ENCODE measurements at places on chromosomes 6 and 20. TPM values are rescaled to one million over a fixed set of nuclear protein-coding genes. Genes with fewer than 3 reads are reported as not detected.

GRCh38 chr6:31888276-31889258 is 8.9 kb downstream of the EHMT2 start:
- peak; percentile 78 for DNase-seq

GRCh38 chr6:143271024-143271423 is 179.5 kb downstream of the ADAT2 start:
- no peak for DNase-seq

- no peak for DNase-seq
These were observed 819 bp upstream of the MTRF1L start for GRCh38 chr6:153003366-153003690.

DNA sequence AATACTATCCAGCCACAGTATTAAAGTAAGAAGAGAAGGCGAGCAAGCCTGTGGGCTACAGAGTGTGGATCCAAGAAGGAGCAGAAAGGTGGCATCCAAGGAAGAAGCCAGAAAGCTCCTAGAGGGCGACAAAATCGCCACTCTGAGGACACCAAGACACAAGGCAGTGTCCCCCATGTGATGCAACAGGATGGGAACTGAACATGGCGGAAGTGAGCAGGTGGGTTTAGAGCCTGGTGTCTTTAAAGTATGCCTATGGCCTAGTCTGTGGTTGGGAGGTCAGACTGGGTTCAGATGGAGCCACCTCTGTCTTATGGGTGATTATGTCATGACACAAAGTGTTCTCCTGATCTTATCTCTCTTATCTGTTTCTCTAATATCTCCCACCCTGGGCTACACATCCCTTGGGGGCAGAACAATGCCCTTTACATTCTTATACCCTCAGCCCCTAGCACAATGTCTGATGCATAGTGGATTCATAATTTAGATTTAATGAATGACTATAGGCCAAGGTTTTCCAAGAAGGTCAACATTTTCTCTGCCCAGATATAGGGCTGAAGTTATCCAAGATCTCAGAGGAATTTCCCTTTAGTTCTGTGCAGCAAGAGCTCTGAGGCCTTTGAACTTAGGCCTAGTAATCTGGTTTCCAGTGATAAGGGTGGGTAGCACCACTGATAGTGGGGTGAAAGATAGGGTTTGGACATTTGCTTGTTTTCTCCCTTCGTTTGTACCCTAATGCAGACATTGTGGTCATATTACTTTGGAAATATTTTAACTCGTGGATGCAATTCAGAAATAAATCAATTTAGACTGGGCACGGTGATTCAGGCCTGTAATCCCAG is 167.3 kb upstream of the AKIRIN2 start:
- no peak for DNase-seq

DNA sequence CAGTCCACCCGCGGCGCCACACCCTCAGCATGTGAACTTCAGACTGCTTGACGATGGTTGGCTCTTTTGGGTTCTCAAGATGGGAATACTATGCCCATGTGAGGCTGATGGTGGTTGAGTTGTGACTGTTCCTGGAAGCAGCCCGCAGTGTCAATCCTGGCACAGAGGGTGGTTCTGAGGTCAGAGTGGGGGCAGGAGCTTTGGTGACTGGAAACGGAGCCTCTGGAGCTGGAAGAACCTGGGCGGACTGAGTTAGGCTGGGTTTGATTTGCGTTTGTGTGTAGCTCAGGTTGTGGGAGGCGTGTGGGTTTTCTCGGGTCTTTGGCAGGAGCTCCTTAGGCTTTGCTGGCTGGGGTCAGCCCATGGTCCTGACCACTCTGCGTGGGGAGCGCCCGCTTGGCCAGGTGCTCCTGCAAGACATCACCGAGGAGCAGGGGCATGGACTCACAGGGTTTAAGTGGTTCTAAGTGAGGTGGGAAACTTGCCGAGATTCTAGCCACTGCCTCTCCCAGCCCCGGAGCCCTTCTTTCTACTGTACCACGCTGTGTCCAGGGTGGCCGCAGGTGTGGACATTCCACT is 37.3 kb upstream of the SLC22A1 start:
- DNase-seq = no peak

DNA sequence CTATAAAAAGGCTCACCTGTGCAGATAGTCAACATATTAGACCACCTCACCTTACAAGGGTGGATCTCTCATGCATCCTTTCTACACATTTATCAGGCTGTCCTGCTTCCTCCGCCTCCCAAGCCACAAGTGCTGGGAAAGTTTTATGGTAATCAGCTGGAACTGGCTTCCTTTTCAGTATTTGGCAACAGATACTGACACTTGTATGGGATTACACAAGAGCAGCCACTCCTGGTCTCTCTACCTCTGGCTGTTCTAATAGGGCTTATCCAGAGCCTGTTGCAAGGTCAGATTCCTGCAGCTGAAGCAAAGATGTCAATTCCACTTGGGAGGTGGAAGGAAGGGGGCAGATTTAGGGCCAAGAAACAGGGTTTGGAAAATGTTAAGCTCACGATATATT is 503 bp upstream of the GPLD1 start:
- no peak for DNase-seq

The SAPCD1 gene
- total RNA-seq = 26.6 TPM

DNA sequence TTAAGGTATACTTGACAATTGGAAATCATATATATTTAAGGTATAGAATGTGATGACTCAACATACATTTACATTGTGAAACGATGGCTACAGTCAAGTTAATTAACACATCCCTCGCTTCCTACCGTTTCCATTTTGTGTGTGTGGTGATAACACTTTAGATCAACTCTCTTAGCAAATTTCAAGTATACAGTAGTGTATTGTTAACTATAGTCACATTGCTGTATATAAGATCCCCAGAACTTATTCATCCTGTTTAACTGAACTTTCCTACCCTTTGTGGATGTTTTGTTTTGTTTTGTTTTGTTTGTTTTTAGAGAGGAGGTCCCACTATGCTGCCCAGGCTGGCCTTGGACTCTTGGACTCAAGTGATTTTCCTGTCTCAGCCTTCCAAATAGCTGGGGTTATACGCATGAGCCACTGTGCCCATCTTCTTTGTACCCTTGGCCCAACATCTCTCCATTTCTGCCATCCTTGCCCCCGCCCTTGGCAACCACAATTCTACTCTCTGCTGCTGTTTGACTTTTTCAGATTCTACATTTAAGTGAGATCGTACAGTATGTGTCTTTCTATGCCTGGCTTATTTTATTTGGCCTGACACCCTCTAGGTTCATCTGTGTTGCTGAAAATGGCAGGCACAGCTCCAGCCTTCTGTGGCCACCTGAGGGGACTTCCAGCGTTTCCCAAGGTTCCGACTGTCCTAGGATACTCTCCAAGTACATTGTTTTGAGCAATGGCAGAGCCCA is 90.5 kb upstream of the SNX9 start:
- no peak for DNase-seq

DNA sequence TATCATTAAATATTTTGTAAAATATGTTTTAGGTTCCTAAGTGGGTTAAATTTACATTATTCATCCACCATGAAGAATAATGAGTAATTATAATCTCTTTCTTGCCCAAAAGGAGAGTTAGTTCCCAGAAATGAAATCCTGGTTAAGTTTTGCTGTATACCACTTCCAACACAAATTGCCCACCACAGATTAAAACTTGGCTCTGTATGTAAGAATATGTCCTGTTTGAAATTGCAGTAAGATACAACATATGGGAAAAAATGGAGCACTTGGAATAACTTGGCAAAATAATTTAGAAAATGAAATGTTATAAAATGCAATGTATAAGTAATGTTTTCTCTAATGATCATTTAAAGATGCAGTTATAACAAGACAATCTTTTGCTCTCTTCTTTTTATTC is 64.3 kb upstream of the GJE1 start:
- DNase-seq = no peak

All from Calu3 (cell line).